OCI-LY7 (cell line): ENCODE measurements at places on chromosomes 4 and X.
A peak's percentile ranks its signal among the peaks of the same experiment; 100 is the strongest.

GRCh38 chrX:46589977-46590723 lies 16.6 kb downstream of the CHST7 start:
- no peak for DNase-seq

GRCh38 chr4:138413273-138413672 lies 171.1 kb upstream of the SLC7A11 start:
- no peak for DNase-seq

GRCh38 chr4:168057412-168057811 lies 34.9 kb upstream of the ANXA10 start:
- DNase-seq = no peak

DNA sequence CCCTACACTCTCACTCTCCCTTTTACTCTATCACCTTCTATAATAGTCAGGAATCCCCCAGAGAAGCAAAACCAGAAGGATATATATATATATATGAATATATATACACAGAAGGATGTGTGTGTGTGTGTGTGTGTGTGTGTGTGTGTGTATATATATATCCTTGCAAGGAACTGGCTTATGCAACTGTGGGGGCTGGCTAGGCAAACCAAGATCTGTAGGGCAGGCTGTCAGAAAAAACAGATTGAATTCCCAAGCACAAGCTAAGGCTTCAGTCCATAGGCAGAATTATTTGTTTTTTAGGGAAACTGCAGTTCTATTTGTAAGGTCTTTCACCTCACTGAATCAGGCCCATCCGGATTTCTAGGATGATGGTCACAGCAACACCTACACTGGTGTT lies 13.0 kb upstream of the KLHL2 start:
- no peak for DNase-seq

- no peak for DNase-seq
These were observed 36.8 kb downstream of the LRP2BP start for GRCh38 chr4:185358959-185359358.

DNA sequence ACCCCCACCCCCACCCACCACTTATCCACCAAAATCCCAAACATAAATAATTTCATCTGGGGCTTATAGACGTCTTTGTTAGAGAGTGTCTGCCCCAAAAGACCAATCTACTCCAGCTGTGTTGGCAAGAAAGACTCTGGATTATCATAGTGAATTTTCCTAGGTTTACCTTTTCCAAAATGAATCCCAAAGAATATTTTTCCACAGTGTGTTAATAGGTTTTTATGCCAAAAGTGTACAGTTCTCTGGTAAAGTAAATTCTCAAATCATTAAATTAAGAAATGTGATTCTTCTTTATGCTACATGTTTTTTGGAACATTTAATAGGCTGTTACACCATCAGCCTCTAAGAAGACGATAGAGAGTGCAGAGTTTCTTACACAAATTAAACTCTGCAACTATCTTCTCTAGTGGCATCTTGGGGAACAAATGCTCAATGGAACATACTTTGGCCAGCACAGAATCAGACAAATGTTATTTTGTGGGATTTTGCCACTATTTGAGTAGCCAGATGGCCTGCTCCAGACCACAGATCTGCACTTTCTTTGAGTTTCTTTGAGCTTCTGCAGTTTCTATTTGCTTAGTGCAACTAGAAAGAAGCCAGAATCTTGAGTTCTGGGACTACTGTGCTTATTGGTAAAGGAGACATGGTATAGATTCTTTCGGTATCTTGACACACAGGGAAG lies 206.0 kb downstream of the KIT start:
- no peak for DNase-seq

- DNase-seq = no peak
These were observed 432.0 kb upstream of the FAM241A start for GRCh38 chr4:111713276-111713675.

- DNase-seq = no peak
These were observed 49.2 kb upstream of the SCRG1 start for GRCh38 chr4:173448103-173448502.

DNA sequence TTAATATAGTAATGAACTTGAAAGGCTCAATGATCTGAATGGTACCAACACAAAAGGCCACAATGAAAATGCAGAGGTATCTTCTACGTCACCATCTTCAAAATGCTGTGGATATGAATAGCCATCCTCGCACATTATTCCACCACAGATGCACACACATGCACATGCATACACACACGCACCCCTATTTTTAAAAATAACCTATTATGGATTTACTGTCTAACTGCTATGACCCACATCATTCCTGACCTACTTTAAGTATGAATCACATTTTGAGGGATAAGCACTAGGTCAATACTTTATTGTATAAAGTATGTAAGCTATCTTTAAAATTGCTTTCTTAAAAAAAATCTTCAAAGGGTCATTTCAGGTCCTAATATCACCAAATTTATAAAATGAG lies 24.4 kb upstream of the CORIN start:
- no peak for DNase-seq

DNA sequence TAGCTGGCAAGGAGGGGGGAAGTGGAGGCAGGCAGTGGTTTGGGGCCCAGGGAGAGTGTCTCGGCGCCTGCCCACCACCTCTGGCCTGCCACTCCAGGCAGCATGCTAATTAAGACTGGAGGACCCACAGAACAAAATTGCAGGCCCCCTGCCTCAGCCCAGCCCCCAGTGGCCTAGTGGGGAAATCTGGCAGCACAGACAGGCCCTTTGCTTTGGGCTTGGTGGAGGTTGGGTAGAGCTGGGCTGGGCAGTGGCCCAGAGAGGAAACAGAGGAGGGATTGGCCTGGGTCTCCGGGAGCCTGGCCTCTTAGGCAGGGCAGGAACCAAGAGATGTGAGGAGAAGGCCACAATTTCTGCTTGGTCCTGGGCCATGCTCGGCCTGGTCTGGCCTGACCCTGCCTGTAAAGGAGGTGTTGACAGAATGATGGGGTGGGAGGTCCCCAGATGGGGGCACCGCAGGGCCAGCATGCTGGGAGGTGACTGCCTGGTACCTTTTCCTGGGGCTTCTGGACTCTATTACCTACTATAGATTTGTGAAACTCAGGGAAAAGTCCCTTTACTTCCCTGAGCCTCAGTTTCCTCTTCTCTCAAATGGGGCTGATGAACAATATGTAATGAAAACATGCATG lies 92.4 kb upstream of the PJA1 start:
- DNase-seq = no peak

DNA sequence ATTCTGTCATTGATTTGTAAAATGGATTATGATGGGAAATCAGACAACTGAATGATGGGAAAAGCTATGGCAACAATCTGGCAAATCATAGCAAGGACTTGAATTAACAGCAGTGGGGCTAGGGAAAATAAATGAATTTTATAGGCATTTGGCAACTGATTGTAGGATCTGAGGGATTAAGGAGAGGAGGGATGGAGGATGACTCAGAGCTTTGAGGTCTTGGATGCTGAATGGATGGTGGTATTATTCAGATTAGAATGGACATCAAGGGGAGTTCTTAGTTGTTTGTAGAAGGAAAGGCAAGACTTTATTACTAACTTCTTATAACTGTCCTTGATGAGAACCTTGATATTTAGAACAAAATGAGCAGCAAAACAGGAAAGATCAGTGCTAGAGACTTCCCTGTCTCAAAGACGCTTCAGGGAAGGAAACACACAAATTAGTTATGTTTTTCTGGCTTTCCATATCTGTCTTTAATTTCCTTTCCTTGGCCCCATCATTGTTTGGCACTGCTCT lies 51.4 kb upstream of the HHIP start:
- no peak for DNase-seq

DNA sequence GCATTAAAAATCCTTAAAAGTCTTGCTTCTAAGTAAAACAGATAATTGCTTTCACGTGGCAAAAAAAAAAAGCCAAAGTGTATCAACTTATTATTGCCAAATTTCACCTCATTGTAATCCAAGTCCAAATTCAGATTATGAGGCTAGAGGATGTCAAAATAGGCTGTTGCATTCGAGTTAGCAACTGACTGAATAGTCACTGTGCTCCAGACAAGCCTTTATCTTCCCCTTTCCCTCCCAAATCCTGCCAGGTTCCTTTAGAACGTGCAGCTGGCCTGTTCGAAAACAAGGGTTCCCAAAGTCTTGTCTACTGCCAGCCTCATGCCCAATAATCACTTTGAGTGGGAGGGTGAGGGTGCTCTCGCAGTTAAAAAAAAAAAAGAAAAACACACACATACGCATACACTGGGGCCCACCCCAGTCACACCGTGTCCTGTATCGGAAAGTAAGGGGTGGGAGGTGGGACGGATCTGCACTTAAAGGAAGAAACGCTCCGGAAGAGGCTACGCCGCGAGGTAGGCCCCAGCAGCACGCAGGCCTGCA lies 603 bp downstream of the MAD2L1 start:
- peak; percentile 88 for DNase-seq

DNA sequence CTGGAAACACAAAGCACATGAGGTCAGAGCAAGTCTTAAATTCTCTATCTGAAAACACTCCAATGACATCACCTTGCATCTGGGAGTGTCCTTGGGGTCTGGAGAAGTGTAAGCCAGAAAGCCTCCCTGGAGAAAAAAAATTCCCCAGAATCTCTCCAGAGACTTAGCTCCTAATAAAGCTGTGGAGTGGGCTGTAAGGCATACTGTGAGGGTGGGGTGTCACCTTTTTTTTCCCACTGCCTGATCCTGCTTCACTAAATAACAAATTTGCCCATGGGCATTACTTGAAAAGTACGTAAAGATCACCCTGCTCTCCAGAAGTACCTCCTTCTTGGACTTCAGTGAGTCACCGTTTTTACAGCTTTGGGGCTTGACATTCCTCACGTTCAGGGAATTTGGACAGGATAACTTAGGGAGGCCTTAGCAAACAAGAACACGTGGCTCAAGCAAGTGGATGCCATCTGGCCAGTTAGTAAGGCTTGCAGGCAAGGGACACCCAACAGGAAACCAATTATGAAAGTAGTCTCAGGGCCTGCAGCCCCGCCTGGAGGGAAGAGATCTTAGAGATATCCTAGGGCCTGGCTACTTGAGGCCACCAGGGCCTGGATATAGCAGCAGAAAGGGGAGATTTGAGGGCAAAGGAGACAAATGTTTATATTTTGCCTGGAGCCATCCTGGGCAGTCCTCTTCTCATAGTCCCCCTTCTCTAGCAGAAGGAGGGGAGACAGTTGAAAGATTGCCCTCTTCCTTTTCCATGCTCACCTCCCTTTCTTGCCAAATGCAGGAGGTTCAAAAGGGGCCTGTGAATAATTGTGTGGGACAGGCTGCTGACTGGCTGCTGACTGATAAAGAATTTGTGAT lies 60.1 kb upstream of the PLAC1 start:
- DNase-seq = no peak

GRCh38 chr4:113750734-113751133 lies 10.8 kb downstream of the CAMK2D start:
- no peak for DNase-seq

DNA sequence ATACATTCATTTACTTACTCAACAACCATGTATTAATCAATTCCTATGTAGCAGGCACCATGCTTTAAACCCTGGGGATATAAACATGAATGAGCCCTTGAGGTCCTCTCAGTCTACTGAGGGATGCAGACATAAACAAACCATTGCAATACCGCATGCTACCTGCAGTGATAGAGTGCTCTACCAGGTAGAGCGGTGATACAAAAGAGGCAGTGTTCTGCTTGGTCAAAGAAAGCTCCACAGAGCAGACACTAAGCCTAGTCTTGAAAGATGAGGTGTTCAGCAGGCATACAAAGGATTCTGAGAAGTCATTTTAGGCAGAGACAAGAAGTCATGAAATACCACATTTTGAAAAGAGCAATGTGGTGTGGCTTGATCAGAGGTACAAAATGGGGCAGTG lies 26.9 kb upstream of the AMOT start:
- DNase-seq = peak; percentile 3

GRCh38 chr4:188032170-188032569 lies 36.6 kb downstream of the ZFP42 start:
- DNase-seq = no peak

GRCh38 chrX:23756165-23756564 lies 13.1 kb upstream of the ACOT9 start:
- peak; percentile 73 for DNase-seq

DNA sequence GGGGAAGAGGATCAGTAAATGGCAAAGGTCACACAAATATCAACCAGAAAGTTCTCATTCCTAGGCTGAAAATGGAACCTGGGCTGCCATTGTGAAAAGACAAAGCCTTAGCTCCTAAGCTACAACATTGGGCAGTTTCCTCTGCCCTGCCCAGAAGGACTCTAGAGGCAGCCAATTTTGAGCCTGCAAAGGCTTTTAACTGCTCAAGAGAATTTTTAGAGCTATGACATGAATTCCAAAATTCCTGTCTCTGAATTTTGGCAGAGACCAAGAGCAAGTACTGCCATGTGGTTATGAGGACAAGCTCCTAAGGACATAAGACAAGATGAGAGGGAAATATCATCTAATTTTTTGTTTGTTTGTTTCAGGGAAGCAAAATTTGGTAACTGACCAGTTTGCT lies 29.6 kb upstream of the IGFBP7 start:
- no peak for DNase-seq

DNA sequence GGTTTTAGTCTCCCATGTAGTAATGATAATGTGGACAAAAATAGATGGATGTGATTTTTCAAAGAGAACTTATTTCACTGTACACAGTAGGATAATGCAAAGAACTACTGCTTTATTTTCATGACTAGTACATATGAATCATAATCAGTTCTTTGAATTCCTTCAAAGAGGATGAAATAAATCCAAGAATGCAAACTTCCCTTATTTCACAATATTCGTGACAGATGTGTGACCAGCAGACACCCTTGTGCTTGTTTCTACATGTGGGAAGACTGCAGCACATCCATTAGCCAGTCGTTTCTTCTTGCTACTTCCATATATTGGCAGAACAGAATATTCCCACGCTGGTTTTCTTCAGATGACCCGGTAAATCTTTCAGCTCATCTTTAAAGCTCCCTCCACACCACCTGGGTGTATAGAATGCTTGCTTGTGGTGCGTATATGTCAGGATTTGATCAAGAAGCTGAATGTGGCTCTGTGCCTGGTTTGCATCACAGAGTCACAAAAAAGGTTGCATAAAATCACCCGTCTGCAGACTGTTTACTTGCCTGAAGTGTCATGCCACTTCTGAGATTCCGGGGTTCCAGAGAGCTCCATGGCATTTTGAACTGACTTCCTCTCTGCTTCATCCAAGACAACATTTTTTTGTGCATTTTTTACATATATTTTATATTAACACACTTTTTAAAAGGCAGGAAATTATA lies 47.7 kb upstream of the FAT4 start:
- DNase-seq = no peak

- no peak for DNase-seq
These were observed 1650.6 kb upstream of the IGFBP7 start for GRCh38 chr4:58760737-58761136.

DNA sequence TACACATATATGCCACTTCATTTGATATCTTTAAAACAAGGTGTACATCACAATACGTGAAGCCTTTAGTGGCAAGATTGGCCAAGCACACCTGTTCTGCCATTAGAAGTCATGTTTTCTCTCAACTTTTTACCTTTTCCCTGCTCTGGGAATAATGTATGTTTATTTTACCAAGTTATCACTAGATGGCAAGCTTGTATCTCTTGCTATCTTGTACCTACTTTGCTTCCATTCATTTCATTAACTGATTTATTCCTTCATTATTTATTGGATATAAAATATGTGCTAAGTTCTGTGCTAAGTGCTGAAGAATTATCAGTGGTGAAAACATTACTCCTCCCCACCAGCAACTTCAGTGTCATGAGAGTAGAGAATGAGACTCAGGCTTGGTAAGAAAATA lies 245.5 kb downstream of the ANK2 start:
- no peak for DNase-seq
